Activated T-cell treated with anti-CD3 and anti-CD28 coated beads, Interleukin-2, amount 50 U/mL, for 24 hours (primary cell): ENCODE measurements at places on chromosomes 5 and 9.
A peak's percentile ranks its signal among the peaks of the same experiment; 100 is the strongest.

GRCh38 chr5:142584891-142585290, 101.0 kb downstream of the FGF1 start:
- no peak for DNase-seq

DNA sequence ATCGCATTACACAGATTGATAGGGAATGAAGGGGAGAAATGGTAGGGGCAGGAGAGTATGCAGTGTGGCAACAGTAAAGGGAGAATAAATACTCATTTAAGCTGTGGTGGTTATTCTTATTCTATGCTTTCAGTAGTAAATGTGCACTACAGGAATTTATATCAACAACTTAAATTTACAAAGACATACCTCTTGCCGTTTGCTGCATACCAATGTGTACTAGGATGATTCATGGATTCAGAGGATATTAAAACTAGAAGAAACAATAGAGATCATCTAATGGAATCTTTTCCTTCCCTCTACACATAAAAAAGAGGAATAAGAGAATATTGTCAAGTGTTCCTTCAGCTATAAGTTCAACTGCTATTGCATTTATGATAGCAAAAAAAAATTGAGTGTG, 103.3 kb upstream of the RASA1 start:
- no peak for DNase-seq

GRCh38 chr9:105067895-105068580, 140.1 kb upstream of the ABCA1 start:
- no peak for DNase-seq

DNA sequence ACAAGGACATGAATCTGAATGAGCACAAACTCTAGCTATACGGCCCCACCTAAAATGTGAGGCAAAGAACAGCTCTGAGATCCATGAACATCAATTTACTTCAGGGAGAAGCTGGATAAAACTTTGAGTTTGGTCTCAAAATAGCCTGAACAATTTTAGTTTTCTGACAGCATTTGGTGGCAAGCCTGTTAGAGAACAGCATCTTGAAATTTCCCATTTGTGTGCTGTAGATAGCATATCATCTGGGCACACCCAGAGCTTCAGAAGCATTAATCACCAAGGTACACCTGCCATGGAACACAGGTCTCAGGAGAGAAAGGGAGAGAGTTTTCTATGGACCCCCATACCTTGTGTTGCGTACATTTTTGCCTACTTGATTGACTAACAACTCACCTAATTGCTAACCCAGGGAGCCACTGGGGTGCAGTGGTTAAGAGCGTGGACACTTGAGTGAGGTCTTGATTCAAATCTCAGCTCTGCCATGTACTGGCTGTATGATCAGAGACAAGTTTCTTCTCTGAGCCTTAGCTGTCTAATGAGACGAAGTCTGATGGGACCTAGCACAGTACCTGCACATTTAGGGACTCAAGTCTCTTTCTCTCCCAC, 264.9 kb downstream of the PIK3R1 start:
- no peak for DNase-seq

- no peak for DNase-seq
Observed at GRCh38 chr9:72012646-72013045, 47.8 kb downstream of the C9orf57 start.

- DNase-seq = no peak
Observed at GRCh38 chr9:32969270-32969669, 32.2 kb downstream of the APTX start.

- DNase-seq = no peak
Observed at GRCh38 chr5:24742334-24742733, 97.6 kb upstream of the CDH10 start.

GRCh38 chr5:10761933-10762775, 1.1 kb upstream of the DAP start:
- no peak for DNase-seq

- DNase-seq = no peak
Observed at GRCh38 chr9:93983875-93984274, 28.7 kb upstream of the BARX1 start.

DNA sequence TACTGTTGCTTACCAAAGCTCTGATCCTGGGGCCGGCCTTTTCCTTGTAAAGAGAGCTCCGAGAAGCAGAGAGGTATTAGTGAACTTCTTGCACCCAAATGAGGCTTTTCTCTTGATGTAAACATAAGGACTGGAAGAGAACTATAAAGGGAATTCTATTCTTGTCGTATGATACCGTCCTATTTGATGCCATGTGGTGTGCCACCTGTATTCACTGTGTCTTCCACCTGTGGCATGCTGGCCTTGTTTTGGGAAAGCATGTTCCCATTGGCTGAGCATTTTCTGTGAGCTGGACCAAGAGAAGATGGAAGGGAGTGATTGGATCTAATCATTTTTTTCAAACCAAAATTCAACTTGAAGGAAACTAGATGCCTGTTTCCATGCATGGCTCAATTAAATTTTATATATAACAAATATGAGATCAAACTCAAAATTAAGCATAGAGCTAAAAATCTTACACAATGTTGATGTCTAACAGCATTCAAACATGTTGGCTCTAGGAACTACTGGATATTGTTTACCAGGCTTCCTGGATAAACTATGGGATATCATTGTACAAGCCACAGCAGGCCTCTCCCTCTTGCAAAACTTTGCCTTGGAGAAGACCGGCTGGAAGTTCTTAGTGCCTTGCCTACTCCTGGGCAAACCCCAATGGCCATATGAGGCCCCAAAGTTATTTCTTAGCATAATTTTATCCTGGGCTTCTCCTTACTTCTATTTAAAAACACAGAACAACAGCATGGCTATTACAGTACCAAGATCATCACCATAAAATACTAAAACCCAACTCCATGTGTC, 115.3 kb downstream of the TSSK1B start:
- DNase-seq = no peak

GRCh38 chr5:71810471-71811195, 91.6 kb downstream of the CARTPT start:
- DNase-seq = no peak

- DNase-seq = no peak
Observed at GRCh38 chr9:99040911-99041582, 63.9 kb upstream of the TGFBR1 start.

- DNase-seq = no peak
Observed at GRCh38 chr5:98206566-98206965, 566.9 kb upstream of the RGMB start.

DNA sequence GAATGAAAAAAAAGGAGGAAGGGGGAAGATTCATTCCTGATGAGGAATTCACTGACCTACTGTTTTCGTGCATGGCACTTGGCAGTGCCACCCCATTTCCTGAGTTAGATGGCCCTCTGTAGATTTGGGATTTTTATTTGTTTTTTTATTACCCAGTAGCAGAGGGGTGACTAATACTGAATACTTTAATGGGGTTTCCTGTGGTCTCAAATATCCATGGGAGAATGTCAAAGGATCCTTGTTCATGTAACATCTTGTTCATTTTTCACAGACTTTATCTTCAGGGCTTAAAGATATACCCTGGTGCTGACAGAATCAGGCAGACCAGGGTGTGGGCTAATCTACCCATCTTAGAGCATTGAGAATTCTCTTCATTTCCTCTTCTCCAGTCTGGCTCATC, 93.0 kb downstream of the MAMDC2 start:
- DNase-seq = no peak

GRCh38 chr5:111853748-111854147, 96.8 kb upstream of the NREP start:
- no peak for DNase-seq

- DNase-seq = no peak
Observed at GRCh38 chr5:107268241-107268640, 402.5 kb downstream of the EFNA5 start.

GRCh38 chr5:108398964-108399363, 17.1 kb upstream of the FBXL17 start:
- no peak for DNase-seq

DNA sequence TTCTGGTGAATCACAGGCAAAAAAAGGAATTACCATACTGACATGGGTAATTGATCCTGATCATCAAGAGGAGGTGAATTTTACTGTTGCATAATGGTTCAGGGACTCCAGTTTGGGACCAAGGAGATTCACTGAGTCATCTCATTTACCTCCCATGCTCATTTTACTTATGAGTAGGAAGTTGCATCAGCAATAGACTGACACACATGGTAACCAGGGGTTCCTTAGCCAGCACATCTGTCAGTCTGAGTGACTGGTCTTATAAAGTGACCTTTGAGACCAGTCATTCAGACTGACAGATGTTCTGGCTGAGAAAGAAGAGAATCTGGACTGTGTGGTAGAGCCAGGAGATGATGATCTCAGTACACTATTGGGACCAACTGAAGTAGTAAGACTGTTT, 384.6 kb upstream of the CD180 start:
- DNase-seq = no peak

GRCh38 chr5:10619649-10620048, 55.8 kb downstream of the ANKRD33B start:
- no peak for DNase-seq

GRCh38 chr9:84850830-84851392, 181.4 kb downstream of the NTRK2 start:
- DNase-seq = no peak

DNA sequence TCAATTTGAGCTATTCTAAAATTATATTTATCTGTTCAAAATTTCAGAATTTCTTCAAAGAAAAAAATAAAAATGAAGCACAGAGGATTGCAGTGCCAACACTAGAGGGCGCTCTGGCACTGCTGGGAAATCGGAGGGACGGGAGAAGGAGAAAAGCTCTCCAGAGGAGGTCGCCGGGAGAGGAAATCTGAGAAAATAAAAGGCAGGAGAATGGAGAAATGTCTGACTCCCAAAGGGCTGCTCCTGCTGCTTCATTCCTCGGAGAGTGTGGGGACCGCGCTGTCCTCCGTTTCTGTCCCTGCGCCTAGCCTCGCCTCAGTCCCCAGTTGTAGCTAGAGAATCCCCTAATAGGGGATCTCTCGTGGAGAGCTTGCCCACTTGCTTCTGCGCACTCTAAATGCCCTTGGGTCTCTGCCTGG, 40.0 kb upstream of the ARSB start:
- peak; percentile 61 for DNase-seq

DNA sequence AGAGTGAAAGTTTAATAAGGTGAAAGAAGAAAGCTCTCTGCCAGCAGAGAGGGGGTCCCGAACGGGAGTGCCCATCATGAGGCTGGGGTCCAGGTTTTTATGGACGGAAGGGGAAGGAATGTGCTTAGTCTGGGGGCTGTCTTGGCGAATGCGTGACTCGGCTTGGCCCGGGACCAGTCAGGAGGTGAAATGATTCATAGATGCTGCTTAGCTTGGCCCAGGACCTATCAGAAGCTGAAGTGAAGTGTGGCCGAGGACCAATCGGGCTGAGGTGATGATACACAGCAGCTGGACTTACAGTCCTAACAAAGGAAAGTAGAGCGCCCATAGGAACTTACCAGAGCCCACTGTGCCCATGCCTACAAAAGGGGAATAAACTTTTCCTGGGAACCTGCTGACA, 3.9 kb upstream of the FKTN start:
- no peak for DNase-seq

DNA sequence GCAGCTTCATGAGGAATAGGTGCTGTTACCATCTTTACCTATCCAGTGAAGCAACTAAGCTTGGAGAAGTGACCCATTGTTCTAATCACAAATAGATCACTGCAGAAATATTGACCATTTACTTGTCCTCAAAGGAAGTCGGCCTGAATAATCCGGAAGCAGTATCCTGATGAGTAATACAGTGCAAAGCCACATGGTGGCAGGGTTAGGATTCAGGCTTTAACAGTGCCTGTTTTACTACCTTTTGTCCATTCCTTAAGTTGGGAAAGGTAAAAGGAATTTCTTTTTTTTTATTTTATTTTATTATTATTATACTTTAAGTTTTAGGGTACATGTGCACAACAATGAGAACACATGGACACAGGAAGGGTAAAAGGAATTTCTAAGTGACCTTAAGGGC, 336.3 kb downstream of the KDM4C start:
- DNase-seq = no peak

GRCh38 chr5:90941002-90941720, 382.6 kb downstream of the ADGRV1 start:
- no peak for DNase-seq

GRCh38 chr9:120433701-120434100, 146.3 kb downstream of the CDK5RAP2 start:
- no peak for DNase-seq

- no peak for DNase-seq
Observed at GRCh38 chr9:73743826-73744225, 592.2 kb downstream of the ANXA1 start.

GRCh38 chr9:19102181-19102630, 498 bp downstream of the HAUS6 start:
- DNase-seq = no peak

DNA sequence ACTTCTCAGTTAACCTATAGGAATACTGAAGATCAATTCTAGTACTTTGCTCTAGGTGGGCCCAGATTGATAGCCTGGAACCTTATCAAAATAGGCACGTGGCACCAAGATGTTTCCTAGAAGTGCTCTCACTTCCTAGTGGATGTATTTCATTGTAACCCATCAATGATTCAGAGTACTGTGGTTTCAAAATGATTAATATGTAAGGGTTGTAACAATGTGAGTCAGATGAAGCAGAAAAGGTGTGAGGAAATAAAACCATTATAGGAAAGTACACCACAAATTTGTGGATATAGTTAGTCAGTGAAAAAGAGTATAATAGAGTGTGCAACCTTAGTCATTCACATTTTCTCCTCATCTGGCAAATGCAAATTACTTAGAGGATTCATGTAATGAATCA, 177.3 kb upstream of the FST start:
- DNase-seq = no peak

DNA sequence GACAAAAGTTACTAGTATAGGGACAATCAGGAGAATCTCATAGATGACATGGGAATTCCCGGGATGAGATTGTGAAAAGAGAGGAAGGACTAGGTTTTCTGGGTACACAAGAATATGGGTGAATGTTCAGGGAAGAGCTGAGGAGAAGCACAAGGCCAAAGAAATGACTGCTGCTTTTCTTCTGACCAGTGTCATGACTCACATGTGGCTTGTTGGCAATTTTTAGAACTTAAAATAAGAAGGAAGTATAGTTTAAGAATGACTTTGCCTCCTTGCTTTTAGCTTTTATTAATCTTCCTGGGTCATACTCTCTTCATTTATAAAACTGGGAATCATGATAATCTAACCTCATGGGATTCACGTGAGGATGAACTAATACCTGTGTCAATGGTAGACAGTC, 652.4 kb upstream of the MEF2C start:
- DNase-seq = no peak

DNA sequence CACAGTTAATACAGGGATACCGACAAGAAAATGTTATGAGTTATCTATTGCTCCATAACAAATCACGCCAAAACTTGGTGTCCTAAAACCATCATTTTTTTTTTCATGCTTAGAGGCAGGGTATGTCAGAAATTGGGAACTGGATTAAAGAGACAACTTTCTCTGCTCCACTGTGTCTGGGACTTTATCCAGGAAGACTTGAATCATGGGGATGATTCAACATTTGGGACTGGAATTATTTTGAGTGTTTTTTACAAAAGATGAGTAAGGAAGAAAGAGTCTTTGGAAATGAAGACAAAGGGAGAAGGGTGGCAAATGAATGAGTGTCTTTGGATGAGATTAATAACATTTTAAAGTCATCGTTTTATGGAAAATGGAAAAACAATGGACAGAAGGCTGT, 1883.7 kb upstream of the C9orf72 start:
- no peak for DNase-seq

GRCh38 chr5:10981932-10982331, 220.9 kb upstream of the DAP start:
- DNase-seq = no peak

- peak; percentile 80 for DNase-seq
Observed at GRCh38 chr9:91424403-91425176, 958 bp upstream of the NFIL3 start.
